ENCODE measurements at places on chromosomes 11 and 22. TPM values are rescaled to one million over a fixed set of nuclear protein-coding genes. Genes with fewer than 3 reads are reported as not detected.

DNA sequence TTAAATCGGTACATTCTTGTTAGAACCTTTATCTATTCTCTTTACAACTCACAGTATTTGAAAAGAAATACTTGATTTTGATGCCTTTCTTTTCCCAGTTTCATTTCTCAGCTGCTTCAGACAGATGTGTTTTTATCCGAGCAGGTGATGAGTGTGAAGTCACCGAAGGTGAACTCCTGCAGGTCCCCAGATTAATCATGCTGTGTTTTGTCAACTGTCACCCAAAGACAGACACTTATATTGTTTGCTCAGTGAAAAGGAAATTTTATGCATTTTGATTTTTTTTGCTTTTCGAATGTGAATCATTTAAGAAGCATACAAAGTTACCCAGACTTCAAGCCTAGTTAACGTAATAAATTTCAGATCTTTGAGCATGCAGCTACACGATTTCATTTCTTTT, 7.8 kb upstream of the TMPRSS13 start:
- no peaks in the 10 kb centered on the region for H3K36me3 ChIP-seq
- H3K27ac ChIP-seq, result no peak overlapping the region
- no peak overlapping the region for H3K4me3 ChIP-seq
- no peaks in the 10 kb centered on the region for H3K27me3 ChIP-seq

- H3K27me3 ChIP-seq, result peaks cover 5% of the 10 kb centered on the region
- H3K4me1 ChIP-seq, result peaks cover 40% of the 10 kb centered on the region
- no peaks in the 10 kb centered on the region for H3K36me3 ChIP-seq
- no peak overlapping the region for H3K27ac ChIP-seq
- no peak overlapping the region for H3K4me3 ChIP-seq
- DNase-seq, result no peak
These were observed 5.0 kb downstream of the ASCL2 start for GRCh38 chr11:2265396-2265795.

GRCh38 chr11:57913715-57914704, 109.7 kb upstream of the OR9Q1 start:
- H3K27ac ChIP-seq, result no peak overlapping the region
- H3K36me3 ChIP-seq, result no peaks in the 10 kb centered on the region
- no peaks in the 10 kb centered on the region for H3K4me1 ChIP-seq
- H3K27me3 ChIP-seq, result no peaks in the 10 kb centered on the region
- no peak overlapping the region for H3K4me3 ChIP-seq
- no peak for DNase-seq

DNA sequence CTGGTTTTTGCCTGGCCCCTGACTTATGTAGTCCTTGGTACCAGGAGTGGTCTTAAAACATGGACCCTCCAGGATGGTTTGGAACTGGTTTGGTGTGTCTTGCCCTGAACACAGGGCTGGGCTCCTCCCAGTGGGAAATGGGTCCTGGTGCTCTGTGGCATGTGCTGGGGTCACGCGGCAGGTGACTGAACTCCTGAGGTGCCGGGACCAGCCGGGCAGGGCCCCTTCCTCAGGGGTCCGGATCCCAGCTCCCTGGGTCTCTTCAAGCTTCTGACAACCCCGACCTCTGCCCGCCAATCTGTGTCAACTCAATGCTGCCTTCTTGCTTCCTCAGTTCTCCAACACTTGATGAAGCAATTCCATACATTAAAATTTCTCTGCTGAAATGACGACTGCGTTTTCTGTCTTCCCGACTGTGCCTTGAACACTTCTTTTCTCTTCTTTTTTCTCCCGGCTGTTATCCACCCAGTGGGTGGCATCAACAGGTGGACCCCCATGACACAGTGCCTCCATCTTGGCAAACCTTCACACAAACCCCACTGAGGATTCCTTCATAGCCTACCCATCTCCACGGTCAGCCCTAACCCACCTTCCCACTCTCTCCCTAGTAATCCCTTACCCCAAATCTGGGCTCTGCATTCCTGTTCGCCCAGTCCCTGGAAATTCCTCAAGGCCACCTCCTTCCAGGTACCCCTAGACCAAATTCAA, 4.4 kb downstream of the IFT27 start:
- peaks cover 12% of the 10 kb centered on the region for H3K4me1 ChIP-seq
- DNase-seq, result peak; percentile 21
- H3K27me3 ChIP-seq, result no peaks in the 10 kb centered on the region
- no peak overlapping the region for H3K4me3 ChIP-seq

TYR gene
- total RNA-seq, result not detected

SUSD2 gene
- total RNA-seq, result 63.2 TPM

DNA sequence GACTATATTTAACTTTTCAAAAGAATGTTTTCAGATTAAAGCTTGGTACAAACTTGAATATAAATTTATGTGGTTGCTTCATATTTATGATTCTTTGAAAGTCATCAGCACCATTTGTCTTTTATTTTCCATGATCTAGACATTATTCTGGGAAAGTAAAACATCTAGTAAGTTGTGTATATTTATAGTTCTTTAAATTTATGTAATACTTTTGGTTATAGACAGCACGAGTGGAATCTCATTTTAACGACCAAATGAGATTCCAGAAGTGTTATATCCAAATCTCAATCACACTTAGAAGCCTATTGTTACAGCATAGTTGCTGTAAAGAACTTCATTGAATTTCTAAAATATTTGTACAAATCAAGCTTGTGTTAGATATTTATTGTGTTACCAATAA, 212.3 kb downstream of the DDX10 start:
- no peak for DNase-seq
- no peaks in the 10 kb centered on the region for H3K27me3 ChIP-seq
- no peaks in the 10 kb centered on the region for H3K4me1 ChIP-seq

DNA sequence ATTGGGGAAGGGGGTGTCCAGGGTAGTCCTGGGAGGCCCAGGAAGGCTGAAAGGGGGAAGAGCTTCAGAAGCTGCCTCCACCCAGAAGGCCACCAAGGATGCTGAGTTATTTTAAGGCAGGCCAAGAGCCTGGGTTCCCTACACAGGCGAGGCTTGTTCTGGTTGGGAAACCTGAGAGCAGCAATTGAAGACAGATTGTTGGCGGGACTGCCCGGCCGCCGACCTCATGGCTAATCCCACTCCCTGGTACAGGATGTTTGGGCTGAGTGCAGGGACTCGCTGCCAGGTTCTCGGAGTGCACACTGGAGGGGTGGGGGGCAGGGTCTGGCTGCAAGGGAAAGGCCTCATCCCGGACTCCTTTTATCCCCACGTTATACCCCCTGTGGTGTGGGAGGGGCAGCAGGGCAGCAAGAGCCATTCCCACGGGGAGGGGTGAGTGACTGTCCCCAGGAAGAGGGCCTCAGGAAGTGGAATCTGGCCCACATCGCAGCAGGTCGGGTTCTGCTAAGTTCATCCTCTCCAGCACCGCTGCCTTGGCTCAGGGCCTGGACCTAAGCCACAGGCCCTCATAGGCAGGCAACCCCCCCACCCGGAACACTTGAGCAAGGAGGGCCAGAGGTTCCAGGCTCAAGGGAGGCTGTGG, 43.6 kb upstream of the PRR5 start:
- H3K4me3 ChIP-seq, result no peak overlapping the region
- no peak overlapping the region for H3K27ac ChIP-seq
- no peaks in the 10 kb centered on the region for H3K36me3 ChIP-seq
- peaks cover 27% of the 10 kb centered on the region for H3K27me3 ChIP-seq
- DNase-seq, result peak; percentile 52
- peaks cover 11% of the 10 kb centered on the region for H3K4me1 ChIP-seq

DNA sequence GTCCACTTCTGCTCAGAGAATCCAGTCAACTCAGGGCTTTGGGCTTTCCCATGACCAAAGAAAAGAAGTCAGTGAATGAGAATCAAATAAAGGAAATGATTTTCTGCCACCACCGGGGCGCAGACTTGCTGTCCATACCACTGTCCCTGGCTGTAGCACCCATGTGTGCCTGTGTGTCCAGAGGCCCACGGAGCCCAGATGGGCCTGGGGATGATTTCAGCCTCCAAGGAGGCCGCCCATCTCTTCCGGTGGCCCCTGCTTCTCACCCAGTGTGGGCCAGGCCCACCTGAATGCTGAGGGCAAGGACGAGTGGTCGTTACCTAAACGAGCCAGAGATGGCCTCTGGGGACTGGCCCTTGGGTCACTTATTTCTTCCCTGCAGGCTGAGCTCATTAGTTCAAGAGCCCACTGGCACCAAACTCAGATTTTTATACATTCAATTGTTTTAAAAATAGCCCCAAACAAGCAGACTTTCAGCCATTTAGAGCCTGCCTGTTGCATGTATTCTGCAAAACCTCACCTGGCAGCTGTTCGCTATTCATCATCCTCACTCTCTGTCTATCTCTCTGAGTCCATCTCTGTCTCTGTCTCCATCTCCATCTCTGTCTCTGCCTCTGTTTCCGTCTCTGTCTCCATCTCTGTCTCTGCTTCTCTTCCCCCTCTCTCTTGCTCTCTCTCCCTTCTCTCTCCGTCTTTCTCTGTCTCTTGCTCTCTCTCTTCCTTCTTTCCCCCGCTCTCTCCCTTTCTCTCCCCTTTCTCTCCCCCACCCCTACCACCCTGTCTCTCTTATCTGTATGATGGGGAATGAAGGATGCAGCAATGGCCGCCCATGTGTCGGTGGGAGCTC, 24.2 kb downstream of the KRTAP5-5 start:
- no peaks in the 10 kb centered on the region for H3K36me3 ChIP-seq
- DNase-seq, result no peak

DNA sequence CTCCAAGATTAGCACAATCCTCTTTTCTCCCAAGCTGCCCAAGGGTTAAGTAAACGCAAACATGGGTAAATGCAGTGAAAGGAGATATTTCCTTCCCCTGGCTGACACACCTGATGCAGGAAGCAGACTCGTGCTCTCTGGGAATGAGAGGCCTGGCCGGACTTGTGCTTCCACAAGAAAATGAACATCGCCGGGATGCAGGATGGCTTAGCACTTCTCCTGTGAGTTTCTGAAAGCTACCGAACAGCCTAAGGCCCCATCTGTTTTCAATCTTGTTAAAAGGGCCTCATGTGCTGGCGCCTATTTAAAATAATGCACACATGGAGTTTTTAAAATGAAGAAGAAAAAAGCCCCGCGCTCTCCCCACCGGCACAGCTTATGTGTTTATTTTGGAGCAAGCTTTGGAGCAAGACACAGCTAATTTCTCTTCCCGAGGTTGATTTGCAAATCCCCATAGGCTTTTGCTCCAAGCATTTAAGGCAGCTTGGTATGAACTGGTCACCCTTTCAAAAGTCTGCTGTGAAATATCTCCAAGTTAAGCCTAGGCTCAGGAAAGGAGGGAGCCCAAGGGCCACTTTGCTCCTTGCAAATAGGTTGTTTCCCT, 100.9 kb downstream of the SYN3 start:
- no peaks in the 10 kb centered on the region for H3K4me1 ChIP-seq
- no peak overlapping the region for H3K4me3 ChIP-seq
- no peak for DNase-seq
- H3K36me3 ChIP-seq, result no peaks in the 10 kb centered on the region

DNA sequence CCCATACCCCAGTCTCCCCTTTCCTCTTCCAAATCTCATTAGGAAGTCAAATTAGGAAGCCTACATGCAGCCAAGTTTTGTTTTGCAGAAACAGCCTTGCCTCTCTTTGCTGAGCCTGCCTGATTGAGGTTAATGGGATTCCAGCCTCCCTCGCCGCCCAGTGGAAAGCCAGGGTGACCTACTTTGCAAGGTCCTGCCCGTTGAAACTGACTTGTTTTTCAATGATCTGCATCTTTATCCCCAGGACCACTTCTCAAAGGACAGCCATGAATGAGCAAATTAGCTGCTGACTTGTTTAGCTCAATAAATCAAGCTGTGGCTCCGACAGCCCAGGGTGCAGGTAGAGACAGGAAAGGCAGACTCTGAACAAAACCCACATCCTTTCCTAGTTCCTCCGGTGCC, 110.4 kb downstream of the RRAS2 start:
- no peak overlapping the region for H3K27ac ChIP-seq
- peaks cover 6% of the 10 kb centered on the region for H3K4me1 ChIP-seq
- no peaks in the 10 kb centered on the region for H3K27me3 ChIP-seq
- no peak for DNase-seq

PACSIN3 gene
- total RNA-seq, result 44.2 TPM

KCTD14 gene
- total RNA-seq, result 17.7 TPM

P2RY2 gene
- total RNA-seq, result 9.3 TPM

SSTR3 gene
- not detected for total RNA-seq

LRRC55 gene
- total RNA-seq, result 0.12 TPM

DNA sequence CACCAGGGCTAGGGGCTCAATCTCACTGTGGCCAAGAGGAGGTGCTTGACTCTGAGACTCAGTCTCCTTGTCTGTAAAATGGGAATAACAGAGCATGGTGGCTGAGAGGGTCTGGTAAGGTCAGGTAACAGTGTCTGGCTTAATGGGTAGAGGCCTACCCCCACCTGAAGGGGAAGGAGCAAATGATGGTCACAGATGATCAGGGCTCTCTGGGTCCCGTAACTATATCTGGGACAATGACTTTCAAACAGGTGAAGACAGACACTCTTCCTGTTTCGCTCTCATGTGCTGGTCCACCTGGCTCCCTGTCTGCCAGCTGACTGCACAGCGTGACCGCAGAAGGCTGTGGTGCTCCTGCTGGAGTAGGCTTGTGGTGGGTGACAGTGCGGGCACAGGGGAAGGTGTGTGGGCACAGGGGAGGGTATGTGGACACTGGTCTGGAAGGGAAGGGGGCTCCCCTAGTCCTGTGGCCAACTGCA, 4.0 kb downstream of the A4GALT start:
- no peaks in the 10 kb centered on the region for H3K4me1 ChIP-seq
- no peak overlapping the region for H3K4me3 ChIP-seq
- H3K27ac ChIP-seq, result no peak overlapping the region
- no peak for DNase-seq
- no peaks in the 10 kb centered on the region for H3K36me3 ChIP-seq
- peaks cover 15% of the 10 kb centered on the region for H3K27me3 ChIP-seq

DNA sequence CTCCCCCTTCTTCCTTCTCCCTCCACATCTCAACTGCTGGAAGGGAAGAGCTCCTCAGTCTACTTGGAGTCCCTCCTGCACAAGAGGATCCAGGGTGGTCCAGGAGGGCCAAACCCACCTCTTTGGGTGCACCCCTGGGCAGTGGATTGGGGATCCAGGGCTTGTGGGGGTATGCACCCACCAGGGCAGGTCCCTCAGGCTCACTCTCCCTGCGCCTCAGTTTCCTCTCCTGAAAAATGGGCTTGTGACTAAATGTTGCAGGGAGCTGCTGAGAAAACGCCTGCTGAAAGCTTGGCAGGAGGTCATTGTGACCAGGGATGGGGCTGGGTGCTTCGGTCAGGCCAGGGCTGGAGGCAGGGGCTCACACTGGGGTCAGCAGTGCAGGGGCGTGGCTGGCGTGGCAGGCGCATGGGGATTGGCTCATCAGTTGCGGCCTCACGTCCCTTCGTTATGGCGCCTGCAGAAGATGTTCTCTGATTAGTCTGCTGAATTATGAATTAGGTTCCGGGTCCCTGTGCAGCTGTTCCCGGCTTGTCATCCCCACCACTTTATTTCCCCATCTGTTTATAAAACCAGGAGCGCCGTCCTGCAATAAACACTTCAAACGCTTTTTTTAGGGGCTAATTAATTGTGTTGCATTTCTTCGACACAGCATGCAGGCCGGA, 25.7 kb upstream of the CCDC188 start:
- H3K4me1 ChIP-seq, result no peaks in the 10 kb centered on the region
- DNase-seq, result no peak
- no peak overlapping the region for H3K27ac ChIP-seq
- no peak overlapping the region for H3K4me3 ChIP-seq

Measured in left lung (tissue), 14 donors.